ENCODE measurements at places on chromosomes 2 and 18.

- DNase-seq, result no peak
These were observed 31.5 kb downstream of the ACSL3 start for GRCh38 chr2:222892321-222892720.

DNA sequence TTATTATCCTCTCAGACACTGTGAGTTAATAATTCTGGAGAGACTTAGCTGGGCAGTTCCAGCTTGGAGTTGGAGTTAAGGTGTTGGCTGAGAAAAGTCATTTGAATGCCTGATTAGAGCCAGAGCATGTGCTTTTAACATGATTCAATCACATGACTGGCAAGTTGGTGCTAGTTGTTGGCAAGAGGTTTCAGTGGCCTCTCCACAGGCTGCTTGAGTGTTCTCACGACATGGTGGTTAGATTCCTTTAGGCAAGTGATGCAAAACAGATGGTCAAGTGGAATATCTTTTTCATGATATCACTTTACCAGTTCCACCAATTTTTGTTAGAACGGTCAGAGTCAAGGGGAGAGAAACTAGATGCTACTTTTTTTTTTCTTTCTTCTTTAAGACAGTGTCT, 262.7 kb upstream of the FN1 start:
- DNase-seq, result peak; percentile 97

GRCh38 chr2:20196657-20197161, 28.2 kb downstream of the SDC1 start:
- no peak for DNase-seq

DNA sequence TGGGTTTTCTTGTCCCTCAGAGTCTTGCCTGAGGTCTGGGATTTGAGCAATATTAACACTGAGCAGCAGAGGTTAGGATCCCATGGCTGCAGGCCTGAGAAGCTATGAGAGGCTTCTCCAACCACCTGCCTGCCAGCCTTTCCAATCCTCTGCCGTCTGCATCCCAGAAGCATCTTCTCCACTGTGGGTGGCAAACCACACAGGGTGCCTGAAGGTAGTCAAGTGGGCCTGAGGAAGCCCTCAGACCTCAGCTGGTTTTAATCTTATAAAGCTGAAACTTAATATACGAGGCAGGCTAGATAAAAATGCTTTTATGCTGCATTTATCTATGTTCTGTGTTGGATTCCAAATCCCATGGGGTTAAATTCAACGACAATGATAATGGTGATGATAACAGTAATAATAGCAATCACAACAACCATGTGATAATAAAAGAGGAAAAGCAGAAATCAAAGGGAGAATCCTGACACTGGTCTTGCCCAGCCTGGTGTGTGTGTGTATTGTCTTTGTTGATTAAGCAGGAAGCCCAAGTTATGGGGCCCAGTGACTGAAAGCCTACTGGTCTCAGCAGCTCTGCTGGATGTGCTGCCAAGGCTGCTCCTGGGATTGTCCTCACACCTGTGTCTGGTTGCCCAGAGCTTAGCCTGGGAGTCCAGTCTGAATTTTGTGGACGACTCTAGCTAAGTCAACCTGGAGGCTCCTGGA, 59.7 kb upstream of the LDAH start:
- DNase-seq, result no peak

DNA sequence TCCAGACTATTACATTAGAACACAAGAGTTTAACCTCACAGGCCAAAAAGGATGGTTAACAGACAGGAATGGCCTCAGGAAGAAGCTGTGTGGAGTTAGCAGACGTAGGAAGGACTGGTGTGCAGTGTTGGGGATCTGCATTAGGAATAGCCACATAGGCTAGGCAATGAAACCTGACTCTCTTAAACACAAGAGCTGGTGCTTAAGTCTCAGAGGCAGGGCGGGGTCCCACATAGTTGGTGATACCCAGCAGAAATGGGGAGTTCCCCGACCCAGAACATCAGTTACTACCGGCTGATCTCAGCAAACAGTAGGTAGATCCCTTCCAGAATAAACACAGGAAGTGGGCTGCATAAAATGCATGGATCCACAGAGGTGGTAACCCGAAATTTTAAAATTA, 64.1 kb downstream of the CCDC93 start:
- no peak for DNase-seq

GRCh38 chr2:170587922-170588321, 127.2 kb upstream of the SP5 start:
- DNase-seq, result no peak

- no peak for DNase-seq
These were observed 4.8 kb upstream of the SCG2 start for GRCh38 chr2:223606946-223607345.

- DNase-seq, result no peak
These were observed 1.8 kb downstream of the IL18RAP start for GRCh38 chr2:102424754-102425153.

- DNase-seq, result no peak
These were observed 5.4 kb upstream of the TDRD15 start for GRCh38 chr2:21118302-21118920.

- no peak for DNase-seq
These were observed 57.5 kb downstream of the ZRANB3 start for GRCh38 chr2:135473567-135473966.

- DNase-seq, result no peak
These were observed 393.8 kb downstream of the DCDC2C start for GRCh38 chr2:4096978-4097766.

GRCh38 chr2:229622495-229623355, 91.6 kb downstream of the DNER start:
- no peak for DNase-seq

DNA sequence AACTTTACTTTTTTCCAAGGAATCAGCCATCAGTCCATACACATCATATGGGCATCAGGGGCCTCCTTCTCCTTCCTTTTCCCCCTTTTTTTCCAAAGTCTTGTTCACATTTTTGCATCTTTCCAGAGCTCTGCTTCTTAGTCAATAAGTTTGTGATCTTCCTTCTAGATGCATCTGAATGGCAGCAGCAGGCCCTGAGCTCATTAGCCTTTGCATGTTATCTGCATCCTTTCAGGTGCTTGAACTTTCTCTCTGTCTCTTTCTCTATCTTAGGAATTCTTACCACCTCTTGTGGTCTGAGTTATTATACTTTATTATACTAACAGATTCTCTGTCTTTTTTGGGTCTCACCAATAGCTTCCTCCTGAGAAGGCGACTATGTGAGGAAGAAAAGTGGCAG, 312.4 kb upstream of the FANCL start:
- DNase-seq, result no peak

DNA sequence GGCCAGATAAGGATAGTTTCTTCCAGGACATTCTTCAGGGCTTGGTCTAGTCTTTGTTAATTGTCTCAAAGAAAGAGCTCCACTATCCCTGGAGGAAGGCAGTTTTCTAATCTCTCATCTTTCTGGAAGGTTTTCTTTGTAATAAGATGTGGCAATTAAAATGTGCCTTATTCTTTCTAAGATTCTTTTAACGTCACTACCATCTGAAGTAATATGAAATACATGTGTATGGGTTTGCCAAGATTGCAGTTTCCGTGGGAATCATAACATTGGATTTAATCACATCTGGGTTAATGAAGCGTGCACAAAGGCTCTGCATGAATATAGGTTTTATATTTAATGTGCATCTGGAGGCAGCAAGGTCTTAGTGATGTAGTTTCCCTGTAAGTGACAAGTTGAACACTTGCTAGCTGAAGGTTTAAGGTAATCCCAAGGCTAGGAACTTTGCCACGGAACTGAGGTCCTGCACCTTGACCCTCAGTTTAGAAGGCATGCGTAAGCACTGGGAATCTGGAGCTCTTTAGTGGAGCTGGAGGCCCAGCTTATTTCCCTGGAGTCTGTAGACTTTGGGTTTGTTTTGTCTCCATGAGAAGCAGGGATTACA, 25.7 kb downstream of the DIS3L2 start:
- DNase-seq, result no peak

DNA sequence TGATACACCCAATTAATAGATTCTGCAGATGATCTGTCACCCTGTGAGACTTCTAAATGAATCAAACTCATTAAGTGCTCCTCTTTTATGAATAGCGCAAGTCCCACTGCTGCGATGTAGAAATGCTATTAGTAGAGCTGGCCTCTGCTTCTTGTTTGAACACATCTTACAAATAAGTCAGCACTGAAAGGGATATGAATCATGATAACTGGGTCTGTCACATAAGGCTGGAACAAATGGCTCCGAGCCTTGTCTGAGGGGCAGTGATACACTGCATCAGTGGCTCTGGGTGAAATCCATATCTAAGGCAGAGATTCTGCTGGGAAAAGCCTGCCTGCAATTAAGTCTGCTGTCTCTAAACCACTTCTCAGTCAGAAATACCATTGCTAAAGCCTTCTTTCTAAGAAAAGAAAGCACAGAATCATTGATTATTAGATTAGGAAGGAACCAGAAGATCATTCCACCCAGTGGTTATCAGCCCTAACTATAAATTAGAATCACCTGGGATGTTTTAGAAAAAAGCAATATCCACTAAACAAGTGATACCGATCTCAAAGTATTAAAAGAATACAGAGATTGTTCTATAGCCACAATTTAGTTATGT, 75.2 kb downstream of the SLC5A7 start:
- DNase-seq, result no peak

DNA sequence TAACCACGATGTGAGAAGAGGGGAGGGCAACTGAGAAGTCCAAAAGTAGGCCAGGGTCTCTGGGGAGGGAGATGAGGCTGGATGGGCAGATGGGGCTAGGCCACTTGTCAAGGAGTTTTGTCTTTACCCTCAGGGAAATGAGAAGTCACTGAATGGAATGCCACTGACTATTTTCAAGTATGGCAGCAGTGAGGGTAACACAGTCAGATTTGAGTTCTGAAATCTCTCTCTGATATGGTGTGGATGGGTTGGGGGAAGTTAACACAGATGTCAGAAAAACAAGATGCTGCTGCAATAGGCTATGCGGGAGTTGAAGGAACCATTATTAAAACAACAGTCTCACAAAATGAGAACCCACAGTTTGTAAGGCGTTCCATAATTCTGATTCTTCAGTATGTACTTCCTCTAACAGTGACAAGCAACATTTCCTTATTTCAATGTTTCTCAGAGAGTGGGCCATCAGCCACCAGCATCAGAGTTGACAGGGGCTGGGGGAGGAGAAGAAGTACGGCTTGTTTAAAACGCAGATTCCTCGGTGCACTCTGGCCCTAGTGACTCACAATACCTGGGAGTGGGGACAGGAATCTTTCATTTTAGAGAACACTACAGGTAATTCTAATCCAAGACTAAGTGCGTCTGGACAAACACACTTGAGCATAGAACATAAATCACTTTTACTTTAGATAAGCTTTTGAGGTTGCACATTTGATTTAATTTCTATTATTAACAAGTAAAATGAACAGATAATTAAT, 301.5 kb upstream of the LYPD1 start:
- no peak for DNase-seq

DNA sequence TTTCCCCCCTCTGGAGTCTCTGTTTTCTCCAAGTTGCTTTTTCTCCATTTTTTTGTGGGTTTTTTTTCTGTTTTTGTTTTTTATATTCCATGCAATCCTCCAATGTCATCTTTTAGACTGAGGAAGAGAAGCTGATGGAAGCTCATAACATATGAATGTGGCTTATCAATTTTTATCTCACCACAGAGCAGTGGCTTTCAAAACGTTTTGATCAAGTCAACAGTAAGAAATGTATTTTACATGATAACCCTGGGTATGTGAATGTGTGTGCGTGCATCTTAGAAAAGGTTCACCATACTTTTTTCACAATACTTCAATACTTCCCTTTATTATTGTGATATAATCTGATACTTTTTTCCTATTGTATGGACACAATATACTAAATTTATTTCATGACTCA, 64.6 kb upstream of the CDCA7 start:
- no peak for DNase-seq

GRCh38 chr2:3703236-3703756, at the start of gene DCDC2C:
DCDC2C (plus strand) TSS chr2:3703575; CDS start chr2:3703752, 177 bp downstream.
- no peak for DNase-seq

GRCh38 chr2:239318790-239319661, 81.8 kb downstream of the HDAC4 start:
- DNase-seq, result no peak

DNA sequence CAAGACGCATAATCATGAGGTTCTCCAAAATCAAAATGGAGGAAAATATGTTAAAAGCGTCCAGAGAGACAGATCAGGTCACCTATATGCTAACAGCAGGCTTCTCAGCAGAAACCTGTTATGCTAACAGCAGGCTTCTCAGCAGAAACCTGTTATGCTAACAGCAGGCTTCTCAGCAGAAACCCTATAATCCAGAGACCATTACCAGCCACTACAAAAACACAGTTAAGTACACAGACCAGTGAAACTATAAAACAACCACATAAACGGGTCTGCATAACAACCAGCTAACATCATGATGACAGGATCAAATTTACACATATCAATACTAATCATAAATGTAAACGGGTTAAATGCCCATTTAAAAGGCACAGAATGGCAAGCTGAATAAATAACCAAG, 1548.4 kb upstream of the TMEFF2 start:
- DNase-seq, result no peak

- no peak for DNase-seq
These were observed 24.2 kb downstream of the ADI1 start for GRCh38 chr2:3494984-3495666.

DNA sequence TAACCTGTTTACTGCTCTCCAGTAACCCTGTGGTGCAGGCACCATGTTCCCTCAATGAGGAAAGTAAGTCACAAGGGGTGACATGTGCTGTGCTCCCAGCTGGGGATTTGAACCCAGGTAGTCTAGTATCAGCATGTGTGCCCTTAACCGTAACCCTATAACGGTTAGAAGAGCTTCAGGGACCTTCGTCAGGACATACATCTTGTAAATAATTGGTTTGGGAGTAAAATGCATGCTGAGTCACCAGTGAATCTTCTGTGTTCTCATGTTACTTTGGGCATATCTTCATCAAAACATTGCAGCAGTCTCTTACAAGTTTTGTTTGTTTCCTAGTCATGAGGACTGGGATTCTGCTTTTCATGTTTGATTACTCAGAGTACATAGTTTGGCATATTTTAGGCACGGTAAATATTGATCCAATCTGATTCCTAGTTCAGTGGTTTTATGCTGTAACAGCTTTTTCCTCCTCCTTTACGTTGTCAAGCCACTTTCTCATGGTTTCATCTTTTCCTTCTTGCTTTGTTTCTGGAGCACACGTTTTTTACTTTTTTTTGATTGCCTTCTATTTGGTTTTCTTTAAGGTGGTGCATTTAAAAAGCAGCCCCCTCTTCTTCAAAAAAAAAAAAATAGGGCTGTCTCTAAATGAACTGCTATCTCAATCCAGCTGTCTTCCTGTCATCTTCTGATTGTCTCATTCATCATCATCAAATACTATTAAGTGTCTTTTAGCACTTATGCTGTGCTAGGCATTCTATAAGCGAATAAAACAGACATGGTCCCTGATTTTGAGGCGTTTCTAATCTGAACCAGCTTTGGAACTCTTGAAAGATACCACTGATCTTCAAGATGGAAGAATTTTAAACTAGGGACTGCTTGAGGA, 50.4 kb downstream of the CLIP4 start:
- DNase-seq, result peak; percentile 35

DNA sequence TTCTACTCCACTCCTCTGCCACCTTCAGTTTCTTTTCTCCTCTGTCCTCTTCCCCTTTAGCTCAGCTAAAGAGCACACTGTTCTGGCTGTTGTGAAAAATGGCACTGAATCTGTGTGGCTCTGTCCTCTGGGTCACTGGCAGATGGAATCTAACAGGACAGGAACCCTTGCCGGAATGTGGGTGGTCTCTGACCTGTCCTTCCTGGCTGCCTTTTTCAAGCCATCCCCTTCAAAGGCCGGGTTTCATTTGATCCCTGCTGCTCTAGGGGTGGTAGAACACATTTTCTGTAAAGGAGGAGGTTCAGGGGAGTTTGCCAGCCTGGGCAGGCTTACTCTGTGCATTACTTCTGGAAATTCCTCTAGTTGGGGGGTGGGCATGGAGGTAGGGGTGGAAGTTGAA, 29.9 kb downstream of the MTCL1 start:
- DNase-seq, result no peak

Measured in BJ (cell line).